ENCODE measurements at places on chromosomes 11 and 22.

- DNase-seq, result no peak
These were observed 167.8 kb upstream of the NCAM1 start for GRCh38 chr11:112793416-112793815.

DNA sequence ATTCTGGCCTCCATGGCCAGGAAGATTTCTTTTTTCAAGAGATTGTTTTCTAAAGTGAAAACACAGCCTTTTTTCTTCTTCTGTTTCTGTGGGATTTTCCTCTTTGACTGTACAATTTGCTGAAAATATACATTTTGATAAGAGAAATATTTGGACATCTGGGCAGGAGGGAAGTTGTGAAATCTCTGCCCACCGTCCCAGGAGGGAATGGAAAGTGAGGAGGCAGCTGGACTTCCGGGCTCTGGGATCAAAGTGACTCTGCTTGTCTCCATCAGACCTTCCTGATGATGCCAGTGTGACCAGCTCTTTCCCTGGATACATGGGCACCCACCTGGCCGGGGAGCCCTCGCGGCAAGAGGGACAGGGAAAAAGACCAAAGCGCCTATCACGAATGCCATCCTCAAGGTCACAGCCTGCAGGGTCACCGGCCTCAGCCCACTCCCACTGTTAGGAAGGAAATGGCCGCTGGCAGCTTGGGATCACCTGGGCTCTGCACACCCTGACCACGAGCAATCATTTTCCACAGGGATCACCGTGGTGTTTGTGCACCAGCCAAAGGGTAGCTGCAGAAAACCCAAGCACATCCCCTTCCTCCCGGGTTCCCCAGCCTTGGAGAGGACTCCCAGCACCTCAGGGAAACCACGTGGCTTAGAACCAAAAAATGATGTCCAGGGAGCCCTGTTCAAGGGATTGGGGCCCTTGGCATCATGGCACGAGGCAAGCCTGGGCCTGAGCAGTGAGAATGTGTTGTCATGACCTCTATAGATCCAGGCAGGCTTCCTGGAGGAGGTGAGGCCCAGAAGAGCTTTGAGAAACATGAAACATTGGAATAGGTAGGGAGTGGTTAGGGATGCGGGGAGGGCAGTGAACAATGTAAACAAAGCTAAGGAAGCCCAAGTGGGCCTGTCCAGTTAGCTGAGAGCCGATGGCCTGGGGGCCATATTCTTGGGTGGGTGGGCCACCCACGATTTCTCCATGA lies 29.1 kb upstream of the CCND1 start:
- DNase-seq, result no peak

DNA sequence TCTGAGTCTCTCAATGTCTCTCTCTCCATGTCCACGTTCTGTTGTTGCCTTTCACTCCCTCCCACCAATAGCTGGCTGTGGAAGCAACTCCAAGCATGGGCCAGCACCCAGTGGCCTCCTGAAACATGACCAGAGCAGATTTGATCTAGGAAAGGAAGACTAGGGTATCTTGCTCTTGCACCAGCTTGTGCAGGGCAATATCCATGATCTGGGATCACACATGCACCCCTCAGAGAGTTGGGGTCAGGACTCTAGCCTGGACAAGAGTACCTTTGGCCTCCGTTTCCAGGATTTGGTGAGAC lies 34.5 kb upstream of the RIC3 start:
- no peak for DNase-seq

DNA sequence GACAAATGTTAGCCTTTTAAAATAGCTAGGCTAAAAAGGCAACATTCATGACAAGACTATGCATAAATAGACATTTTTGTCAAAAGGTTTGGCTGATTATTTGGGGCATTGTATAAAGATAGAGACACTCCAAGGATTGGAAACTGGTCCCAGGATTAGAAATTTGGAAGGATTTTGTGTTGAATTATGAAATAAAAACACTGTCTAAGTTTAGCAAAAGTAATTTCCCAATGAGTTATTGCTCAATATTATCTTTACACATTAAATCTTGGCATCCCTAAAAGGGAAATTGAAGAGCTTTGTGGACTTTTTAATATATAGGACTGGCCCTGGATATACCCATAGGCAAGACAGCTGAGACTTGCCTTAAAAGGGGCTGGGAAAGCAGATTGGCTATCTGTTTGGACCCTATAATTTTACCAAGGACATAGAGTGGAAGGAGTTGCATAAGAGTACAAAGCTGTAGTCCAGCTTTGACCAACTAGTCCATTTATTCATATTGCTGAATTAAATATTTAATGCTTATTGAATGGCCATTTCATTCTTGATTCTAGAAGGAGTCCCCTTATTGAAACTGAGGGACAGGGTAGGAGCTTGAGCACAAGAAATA lies 382.7 kb downstream of the METTL15 start:
- DNase-seq, result no peak

GRCh38 chr11:1225386-1226225 lies 2.7 kb downstream of the MUC5B start:
- no peak for DNase-seq

GRCh38 chr11:6458352-6459098 lies 15.2 kb downstream of the TRIM3 start:
- DNase-seq, result no peak

GRCh38 chr11:99676292-99676691 lies 655.5 kb downstream of the CNTN5 start:
- no peak for DNase-seq

GRCh38 chr22:36135306-36135980 lies 25.1 kb downstream of the APOL3 start:
- DNase-seq, result no peak
